Tibial artery (tissue), 4 donors: ENCODE measurements at places on chromosomes 1 and 21.
A peak's percentile ranks its signal among the peaks of the same experiment; 100 is the strongest.

- DNase-seq = no peak
Observed at GRCh38 chr1:232686346-232686745, 56.4 kb upstream of the SIPA1L2 start.

GRCh38 chr1:29208442-29208841, 22.3 kb downstream of the MECR start:
- no peak for DNase-seq

DNA sequence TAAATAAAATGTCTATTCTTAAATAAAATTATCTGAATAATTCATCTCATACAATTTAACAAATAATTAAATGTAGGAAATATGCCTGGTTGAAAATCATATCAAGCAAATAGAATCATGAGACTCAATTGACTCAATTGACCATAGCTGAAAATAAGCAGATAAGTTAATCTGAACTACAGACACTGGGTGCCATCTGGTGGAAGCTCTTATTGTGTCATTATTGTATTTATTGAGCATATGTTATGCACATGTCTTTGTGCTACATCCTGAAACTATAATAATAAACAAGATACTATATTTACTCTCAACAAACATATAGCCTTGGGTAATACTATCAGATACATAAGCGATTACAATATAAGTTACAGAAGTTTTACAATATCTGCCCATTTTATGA, 41.0 kb downstream of the BRINP3 start:
- no peak for DNase-seq

- DNase-seq = peak; percentile 57
Observed at GRCh38 chr1:9262096-9262986, 27.8 kb downstream of the H6PD start.

- DNase-seq = no peak
Observed at GRCh38 chr1:51170342-51170741, 65.7 kb upstream of the RNF11 start.
